ENCODE measurements at places on chromosomes 4 and X.

GRCh38 chr4:15836362-15836761 is 58.2 kb downstream of the CD38 start:
- DNase-seq = no peak
- no peak overlapping the region for H3K4me3 ChIP-seq

GRCh38 chr4:11106190-11106589 is 322.5 kb downstream of the HS3ST1 start:
- no peaks in the 10 kb centered on the region for H3K27me3 ChIP-seq
- DNase-seq = no peak
- H3K4me1 ChIP-seq = no peaks in the 10 kb centered on the region
- no peaks in the 10 kb centered on the region for H3K36me3 ChIP-seq
- H3K4me3 ChIP-seq = no peak overlapping the region

DNA sequence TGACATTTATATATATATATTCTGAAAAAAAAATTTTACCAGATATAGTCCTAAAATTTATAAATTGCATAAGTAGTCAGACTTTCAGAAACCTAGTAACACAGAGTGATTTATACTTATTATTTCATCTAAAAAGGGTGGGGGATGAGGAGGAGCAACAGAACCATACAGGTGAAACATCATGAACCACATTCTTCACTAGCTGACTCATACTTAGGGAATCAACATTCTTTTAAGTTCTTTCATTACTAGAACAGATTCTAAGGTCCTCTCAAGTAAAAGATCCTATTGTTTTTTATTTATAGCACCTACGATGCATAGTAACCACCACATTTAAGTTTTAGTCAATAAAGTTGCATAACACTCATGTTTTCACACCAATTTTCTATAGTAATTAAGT is 166.1 kb downstream of the LRBA start:
- no peak for DNase-seq
- H3K4me3 ChIP-seq = no peak overlapping the region
- peaks cover 29% of the 10 kb centered on the region for H3K36me3 ChIP-seq
- H3K27me3 ChIP-seq = no peaks in the 10 kb centered on the region

- H3K27me3 ChIP-seq = peaks cover 9% of the 10 kb centered on the region
- DNase-seq = no peak
- no peak overlapping the region for H3K27ac ChIP-seq
- no peaks in the 10 kb centered on the region for H3K36me3 ChIP-seq
Measured at GRCh38 chr4:4836044-4836443, 23.4 kb upstream of the MSX1 start.

GRCh38 chr4:182213004-182213403 is 30.2 kb upstream of the TENM3 start:
- no peak overlapping the region for H3K4me3 ChIP-seq
- no peak overlapping the region for H3K27ac ChIP-seq
- no peaks in the 10 kb centered on the region for H3K4me1 ChIP-seq
- no peaks in the 10 kb centered on the region for H3K27me3 ChIP-seq
- DNase-seq = no peak
- H3K36me3 ChIP-seq = no peaks in the 10 kb centered on the region

- H3K4me3 ChIP-seq = no peak overlapping the region
- DNase-seq = no peak
- no peaks in the 10 kb centered on the region for H3K36me3 ChIP-seq
- H3K4me1 ChIP-seq = no peaks in the 10 kb centered on the region
Measured at GRCh38 chr4:41670530-41670929, 78.0 kb downstream of the PHOX2B start.

DNA sequence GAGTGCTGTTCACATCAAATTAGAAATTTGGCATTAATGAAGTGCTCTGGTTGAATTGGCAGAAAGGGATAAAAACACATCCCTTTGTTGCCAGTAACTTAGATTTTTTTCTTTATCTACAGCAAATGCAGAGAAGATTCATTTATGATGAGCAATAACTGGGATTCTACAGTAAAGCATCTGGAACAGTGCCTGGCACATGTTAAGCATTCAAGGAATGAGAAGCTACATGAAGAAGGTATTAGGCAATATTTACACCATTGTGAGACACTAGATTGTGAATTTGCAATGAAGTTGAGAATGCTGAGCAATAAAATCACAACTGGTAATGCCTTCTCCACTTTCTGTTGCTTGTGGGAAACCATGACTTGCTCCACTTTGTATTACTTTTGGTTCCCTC is 33.5 kb downstream of the PCDH19 start:
- H3K36me3 ChIP-seq = no peaks in the 10 kb centered on the region
- no peak for DNase-seq
- no peak overlapping the region for H3K4me3 ChIP-seq
- no peaks in the 10 kb centered on the region for H3K4me1 ChIP-seq
- no peak overlapping the region for H3K27ac ChIP-seq
- H3K27me3 ChIP-seq = no peaks in the 10 kb centered on the region

DNA sequence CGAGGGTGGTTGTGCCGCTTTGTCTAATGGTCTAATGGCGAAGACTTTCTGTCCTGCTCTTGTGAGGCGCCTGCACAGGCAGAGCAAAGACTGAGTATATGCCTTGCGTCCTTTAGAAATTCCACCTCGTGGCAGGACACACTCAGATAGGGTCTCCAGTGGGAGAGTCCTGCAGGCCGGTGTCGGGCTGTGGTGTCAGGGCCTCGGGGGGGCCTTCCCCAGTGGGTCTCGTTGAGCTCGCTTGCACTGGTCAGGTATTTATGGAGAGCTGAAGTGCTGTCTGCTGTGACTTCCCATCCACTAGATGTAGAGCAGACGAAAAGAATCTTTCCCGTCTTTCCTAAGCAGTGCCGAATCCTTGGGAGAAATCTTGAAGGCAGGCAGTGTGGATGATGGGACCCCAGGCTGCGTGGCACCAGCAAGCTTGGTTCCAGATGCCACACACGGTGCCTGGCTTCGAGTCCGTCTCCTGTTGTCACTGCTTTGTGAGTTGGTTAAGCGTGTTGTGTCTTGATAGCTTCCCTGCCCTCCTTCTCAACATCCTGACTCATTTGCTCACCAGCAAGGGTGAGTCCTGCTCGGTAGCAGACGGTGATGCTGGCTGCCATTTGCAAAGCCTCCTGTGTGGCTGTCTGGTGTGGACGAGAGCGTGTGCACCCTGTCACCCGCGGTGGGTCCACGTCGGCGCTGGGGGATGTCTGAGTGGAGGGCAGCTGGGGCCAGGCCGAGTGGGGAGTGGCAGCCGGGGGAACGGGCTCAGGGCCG is 20.5 kb downstream of the MAEA start:
- H3K4me1 ChIP-seq = peaks cover 62% of the 10 kb centered on the region
- DNase-seq = no peak
- H3K27me3 ChIP-seq = no peaks in the 10 kb centered on the region
- no peak overlapping the region for H3K27ac ChIP-seq
- H3K36me3 ChIP-seq = peaks cover 52% of the 10 kb centered on the region

DNA sequence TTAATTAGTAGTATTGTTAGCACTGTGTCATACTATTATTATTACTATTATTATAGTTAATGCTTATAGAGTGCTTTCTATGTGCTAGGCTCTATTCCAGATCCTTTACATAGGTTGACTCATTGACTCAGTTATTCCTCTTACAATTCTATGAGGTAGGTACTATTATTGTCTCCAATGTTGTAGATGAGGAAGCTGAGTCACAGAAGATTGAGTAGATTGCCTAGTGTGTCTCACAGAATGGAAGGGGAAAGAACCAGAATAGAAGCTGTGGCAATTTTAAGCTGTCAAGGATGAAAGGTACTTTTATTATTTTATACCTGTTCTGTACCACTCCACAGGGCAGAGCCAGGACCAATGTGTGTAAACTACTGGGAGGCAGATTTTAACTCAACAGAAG is 1.9 kb upstream of the TCEAL1 start:
- no peak overlapping the region for H3K27ac ChIP-seq
- peaks cover 14% of the 10 kb centered on the region for H3K4me1 ChIP-seq
- H3K36me3 ChIP-seq = no peaks in the 10 kb centered on the region
- no peak overlapping the region for H3K4me3 ChIP-seq
- DNase-seq = no peak

- no peaks in the 10 kb centered on the region for H3K27me3 ChIP-seq
- H3K4me1 ChIP-seq = no peaks in the 10 kb centered on the region
Measured at GRCh38 chr4:111016416-111016815, 393.5 kb upstream of the PITX2 start.

- H3K4me3 ChIP-seq = no peak overlapping the region
- peaks cover 4% of the 10 kb centered on the region for H3K27me3 ChIP-seq
- H3K36me3 ChIP-seq = no peaks in the 10 kb centered on the region
- DNase-seq = no peak
Measured at GRCh38 chr4:78213218-78213617, 156.1 kb downstream of the FRAS1 start.

DNA sequence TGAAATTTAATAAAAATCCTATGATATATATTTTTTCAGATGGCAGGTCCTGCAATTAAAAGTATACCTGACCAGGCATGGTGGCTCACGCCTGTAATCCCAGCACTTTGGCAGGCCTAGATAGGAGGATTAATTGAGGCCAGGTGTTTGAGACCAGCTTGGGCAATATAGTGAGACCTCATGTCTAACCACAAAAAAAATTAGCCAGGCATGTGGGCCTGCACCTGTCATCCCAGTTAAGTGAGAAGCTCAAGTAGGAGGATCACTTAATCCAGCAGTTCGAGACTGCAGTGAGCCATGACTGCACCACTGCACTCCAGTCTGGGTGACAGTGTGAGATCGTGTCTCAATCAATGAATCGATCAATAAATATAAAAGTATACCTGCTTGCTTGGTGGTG is 2.5 kb downstream of the OCIAD2 start:
- no peak overlapping the region for H3K27ac ChIP-seq
- no peak for DNase-seq
- H3K4me3 ChIP-seq = no peak overlapping the region
- peaks cover 41% of the 10 kb centered on the region for H3K36me3 ChIP-seq

Data from activated CD8-positive, alpha-beta T cell treated with anti-CD3 and anti-CD28 coated beads, Interleukin-2, amount 10 ng/mL, durations not matched to agents 7 days and 5 days (primary cell).